ENCODE measurements at places on chromosomes 5 and 9. TPM values are rescaled to one million over a fixed set of nuclear protein-coding genes. Genes with fewer than 3 reads are reported as not detected.
A peak's percentile ranks its signal among the peaks of the same experiment; 100 is the strongest.

The ADAMTSL1 gene
- not detected for total RNA-seq

DNA sequence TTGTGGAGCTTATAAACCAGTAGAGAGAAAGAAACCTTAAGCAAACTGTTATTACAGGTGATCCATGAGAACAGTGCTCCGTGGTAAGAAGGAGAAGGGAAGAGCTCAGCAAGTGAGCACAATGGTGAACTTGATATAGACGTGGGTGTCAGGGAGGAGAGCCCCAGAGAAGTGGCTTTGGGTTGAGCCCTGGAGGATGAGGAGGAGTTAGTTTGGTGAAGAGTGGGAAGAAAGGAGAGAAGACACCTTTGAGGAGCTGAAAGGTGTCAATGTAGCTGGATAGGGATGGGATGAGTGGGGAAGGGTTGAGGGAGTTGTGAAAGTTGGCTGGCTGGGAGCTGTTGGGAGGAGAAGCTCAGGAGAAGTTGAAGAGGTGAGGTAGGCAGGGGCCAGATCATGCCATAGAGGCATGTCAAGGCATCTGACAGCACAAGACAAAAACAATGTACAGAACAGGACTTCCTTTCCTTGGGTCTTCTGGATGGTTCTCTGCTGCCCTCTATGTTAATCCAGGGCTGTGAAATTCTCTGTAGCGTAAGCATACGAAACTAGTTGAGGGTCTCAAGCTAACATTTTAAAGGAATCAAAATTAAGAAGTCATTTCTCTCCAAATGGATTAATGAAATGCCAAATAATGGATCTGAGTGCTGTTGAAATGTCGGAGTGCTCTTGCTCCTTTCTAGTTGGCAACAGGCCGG is 501.9 kb downstream of the KDM4C start:
- DNase-seq = no peak
- H3K4me3 ChIP-seq = no peak overlapping the region
- no peaks in the 10 kb centered on the region for H3K36me3 ChIP-seq
- H3K27ac ChIP-seq = no peak overlapping the region

GRCh38 chr9:25212361-25212760 is 465.9 kb downstream of the TUSC1 start:
- H3K4me3 ChIP-seq = no peak overlapping the region
- H3K27ac ChIP-seq = no peak overlapping the region
- no peaks in the 10 kb centered on the region for H3K27me3 ChIP-seq
- DNase-seq = no peak
- H3K36me3 ChIP-seq = no peaks in the 10 kb centered on the region

GRCh38 chr9:109463924-109464625 is 34.0 kb downstream of the PTPN3 start:
- H3K36me3 ChIP-seq = peaks cover 3% of the 10 kb centered on the region
- H3K4me1 ChIP-seq = no peaks in the 10 kb centered on the region

GRCh38 chr5:125046838-125047237 is 300.4 kb upstream of the ZNF608 start:
- H3K36me3 ChIP-seq = no peaks in the 10 kb centered on the region
- no peak overlapping the region for H3K4me3 ChIP-seq
- H3K27me3 ChIP-seq = no peaks in the 10 kb centered on the region
- no peak for DNase-seq

GRCh38 chr5:176735383-176736265 is 74.7 kb upstream of the UNC5A start:
- no peaks in the 10 kb centered on the region for H3K36me3 ChIP-seq
- H3K27me3 ChIP-seq = no peaks in the 10 kb centered on the region
- no peaks in the 10 kb centered on the region for H3K4me1 ChIP-seq

DNA sequence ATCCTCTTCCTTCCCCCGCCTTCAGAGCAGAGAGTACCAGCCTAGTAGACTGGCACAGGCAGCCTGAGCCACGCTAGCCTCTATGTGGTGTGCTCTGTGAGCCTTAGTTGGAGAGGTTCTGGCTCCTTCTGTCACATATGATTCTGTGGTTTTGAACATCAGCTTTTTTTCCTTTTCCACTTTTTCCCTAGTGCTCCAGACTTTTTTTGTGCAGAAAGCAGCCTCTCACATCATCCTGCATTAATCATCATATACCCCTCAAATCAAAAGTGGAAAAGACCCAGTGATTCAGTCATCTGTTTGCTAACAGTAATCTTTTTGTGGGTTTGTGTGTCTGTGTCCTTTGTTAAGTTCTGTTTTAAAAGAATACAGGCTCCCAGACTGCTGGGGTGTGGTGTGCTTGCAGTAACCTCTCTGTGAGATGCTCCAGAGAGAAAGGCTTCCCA is 663.9 kb upstream of the RGMB start:
- H3K27ac ChIP-seq = no peak overlapping the region
- no peaks in the 10 kb centered on the region for H3K27me3 ChIP-seq
- H3K4me3 ChIP-seq = no peak overlapping the region
- no peaks in the 10 kb centered on the region for H3K4me1 ChIP-seq
- no peaks in the 10 kb centered on the region for H3K36me3 ChIP-seq

The PCDHA9 gene
- total RNA-seq = not detected

The ERAP2 gene
- 2.2 TPM for total RNA-seq

DNA sequence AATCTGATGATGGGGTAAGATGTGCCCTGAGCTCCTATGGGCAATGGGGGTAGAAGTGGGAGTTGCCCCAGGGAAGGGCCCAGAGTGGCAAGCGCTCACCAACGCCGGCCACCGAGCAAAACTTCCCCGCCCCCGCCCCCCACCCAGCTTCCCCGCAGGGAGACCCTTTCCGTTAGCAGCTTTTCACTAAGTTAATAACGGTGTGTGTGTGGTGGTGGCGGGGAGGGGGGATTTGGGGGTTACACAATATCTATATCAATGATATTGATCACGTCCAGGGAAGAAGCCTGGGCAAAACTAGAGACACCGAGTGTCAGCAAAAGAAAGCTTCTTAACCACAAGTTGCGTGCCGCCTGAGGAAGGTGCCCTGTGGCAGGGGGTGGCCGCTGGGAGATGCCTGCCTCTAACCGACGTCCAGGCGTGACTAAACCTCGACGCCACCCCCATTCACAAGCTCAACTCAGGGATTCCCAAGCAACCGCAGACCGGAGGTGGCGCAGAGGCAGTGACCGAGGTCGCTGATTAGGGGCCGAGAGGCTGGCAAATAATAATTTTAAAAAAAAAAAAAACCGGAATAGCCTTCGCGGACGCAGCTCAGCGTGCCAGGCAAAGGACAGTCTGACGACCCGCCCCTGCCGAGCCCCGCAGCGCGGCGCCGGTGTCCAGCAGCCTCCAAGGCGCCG is 222.6 kb downstream of the MEF2C start:
- peak; percentile 8 for DNase-seq
- H3K36me3 ChIP-seq = no peaks in the 10 kb centered on the region
- H3K4me1 ChIP-seq = no peaks in the 10 kb centered on the region
- no peak overlapping the region for H3K27ac ChIP-seq

GRCh38 chr5:150505041-150505511 is 2.9 kb upstream of the NDST1 start:
- H3K4me3 ChIP-seq = no peak overlapping the region
- H3K27ac ChIP-seq = no peak overlapping the region
- DNase-seq = no peak
- no peaks in the 10 kb centered on the region for H3K27me3 ChIP-seq

- no peaks in the 10 kb centered on the region for H3K36me3 ChIP-seq
- H3K4me3 ChIP-seq = no peak overlapping the region
- H3K27me3 ChIP-seq = peaks cover 15% of the 10 kb centered on the region
- no peaks in the 10 kb centered on the region for H3K4me1 ChIP-seq
- no peak for DNase-seq
Measured at GRCh38 chr9:37639109-37639762, 11.5 kb upstream of the FRMPD1 start.

DNA sequence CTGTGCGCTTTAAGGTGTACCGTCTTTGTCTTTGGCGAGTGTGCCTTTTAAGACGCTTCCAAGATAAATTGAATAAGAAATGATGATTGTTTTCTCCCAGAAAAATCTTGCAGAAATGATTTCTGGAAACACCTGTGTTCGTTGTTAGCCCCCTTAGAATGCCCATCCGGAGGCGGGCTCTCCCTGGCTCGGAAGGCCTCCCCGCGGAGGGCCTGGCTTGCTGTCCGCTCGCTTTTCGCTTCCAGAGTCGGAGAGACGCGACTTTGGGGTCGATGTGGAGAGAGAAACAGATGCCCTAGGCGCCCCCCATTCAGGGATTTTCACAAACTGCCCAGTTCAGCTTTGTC is 23.9 kb downstream of the LECT2 start:
- no peaks in the 10 kb centered on the region for H3K4me1 ChIP-seq
- no peak for DNase-seq
- no peak overlapping the region for H3K4me3 ChIP-seq
- no peaks in the 10 kb centered on the region for H3K36me3 ChIP-seq
- peaks cover 48% of the 10 kb centered on the region for H3K27me3 ChIP-seq
- no peak overlapping the region for H3K27ac ChIP-seq

- DNase-seq = no peak
- H3K27ac ChIP-seq = no peak overlapping the region
- H3K4me1 ChIP-seq = peaks cover 29% of the 10 kb centered on the region
- H3K36me3 ChIP-seq = no peaks in the 10 kb centered on the region
Measured at GRCh38 chr9:19411316-19411715, 2.5 kb downstream of the ACER2 start.

The PROB1 gene
- total RNA-seq = 1.7 TPM

The ZFP2 gene
- 0.57 TPM for total RNA-seq

DNA sequence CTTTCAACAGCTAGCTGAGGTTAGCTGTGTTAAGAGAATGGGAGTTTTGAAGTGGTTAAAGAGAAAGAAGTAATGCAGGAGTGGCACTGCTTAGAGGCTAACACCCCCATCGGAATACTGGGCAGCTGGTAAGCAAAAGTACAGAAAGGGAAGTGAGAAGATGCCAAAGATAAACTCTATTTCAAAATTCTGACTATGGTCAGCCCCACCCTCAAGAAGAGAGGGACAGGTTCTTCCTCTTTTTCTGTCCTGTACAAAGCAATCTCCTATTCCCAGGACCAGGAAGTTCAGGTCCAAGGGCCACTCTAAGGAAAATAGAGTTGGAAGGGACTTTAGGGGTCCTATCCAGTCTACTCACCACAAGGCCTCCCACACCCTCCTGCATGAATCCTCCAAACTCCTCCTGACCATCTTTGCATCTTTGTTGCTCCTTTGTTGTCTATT is 45.9 kb upstream of the JAK2 start:
- H3K4me1 ChIP-seq = no peaks in the 10 kb centered on the region
- H3K27me3 ChIP-seq = no peaks in the 10 kb centered on the region
- H3K27ac ChIP-seq = no peak overlapping the region
- H3K4me3 ChIP-seq = no peak overlapping the region
- no peak for DNase-seq

DNA sequence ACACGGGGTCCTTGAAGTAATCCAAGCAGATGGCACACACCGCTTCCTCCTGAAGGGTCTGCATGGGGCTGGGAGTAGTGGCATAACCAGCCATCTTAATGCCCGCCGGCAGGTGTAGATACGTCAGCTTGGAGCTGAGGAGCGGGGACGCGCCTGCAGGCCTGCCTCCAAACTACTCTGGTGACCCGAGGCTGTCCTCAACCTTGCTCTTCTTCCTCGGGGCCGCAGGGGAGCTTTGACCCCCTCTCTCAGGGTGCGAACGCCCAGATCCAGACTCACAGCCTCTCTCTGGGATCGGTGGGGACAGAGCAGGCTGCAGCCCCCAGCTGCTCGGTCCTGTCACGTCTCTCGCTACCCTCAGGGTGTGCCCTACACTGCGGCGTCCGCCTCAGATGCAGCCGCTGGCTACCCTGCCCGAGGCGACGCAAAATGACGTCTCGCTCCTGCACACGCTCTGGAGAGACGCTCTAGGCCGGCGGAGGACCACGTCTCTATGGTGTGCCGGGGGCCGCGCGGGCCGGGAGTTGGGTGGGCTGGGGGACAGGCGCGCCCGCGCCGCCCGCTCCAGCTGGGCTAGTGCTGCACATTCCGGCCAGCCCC is at the start of gene TRIM52:
TSS of gene TRIM52 (minus strand) at position 424 of the 600 bp plus-strand sequence. CDS start at position 94, 330 bp downstream.
- DNase-seq = peak; percentile 89
- H3K4me1 ChIP-seq = peaks cover 21% of the 10 kb centered on the region
- no peaks in the 10 kb centered on the region for H3K27me3 ChIP-seq
- peaks cover 3% of the 10 kb centered on the region for H3K36me3 ChIP-seq
- peak within 1 kb of the TSS; percentile 96 for H3K4me3 ChIP-seq

DNA sequence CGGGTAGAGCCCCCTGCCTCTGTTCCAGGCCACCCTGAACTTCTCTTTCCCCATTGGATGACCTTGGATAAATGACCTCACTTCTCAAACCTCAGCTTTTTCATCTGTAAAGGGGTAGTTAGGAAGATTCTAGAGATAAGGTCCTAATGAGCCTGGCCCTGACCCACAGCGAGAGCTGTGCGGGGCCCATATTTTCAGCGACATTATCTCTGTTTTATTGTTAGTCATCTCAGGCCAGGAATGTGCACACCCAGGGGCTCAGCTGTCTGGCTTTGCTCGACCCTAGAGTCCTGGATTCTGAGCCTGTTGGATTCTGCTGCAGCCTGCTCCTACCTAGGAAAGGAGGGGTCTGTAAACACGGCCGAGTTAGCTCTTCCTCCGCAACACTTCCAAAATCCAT is 81.2 kb upstream of the LMX1B start:
- H3K4me3 ChIP-seq = no peak overlapping the region
- H3K36me3 ChIP-seq = no peaks in the 10 kb centered on the region
- no peaks in the 10 kb centered on the region for H3K4me1 ChIP-seq
- no peak overlapping the region for H3K27ac ChIP-seq
- no peak for DNase-seq
- no peaks in the 10 kb centered on the region for H3K27me3 ChIP-seq

The SMIM32 gene
- not detected for total RNA-seq

DNA sequence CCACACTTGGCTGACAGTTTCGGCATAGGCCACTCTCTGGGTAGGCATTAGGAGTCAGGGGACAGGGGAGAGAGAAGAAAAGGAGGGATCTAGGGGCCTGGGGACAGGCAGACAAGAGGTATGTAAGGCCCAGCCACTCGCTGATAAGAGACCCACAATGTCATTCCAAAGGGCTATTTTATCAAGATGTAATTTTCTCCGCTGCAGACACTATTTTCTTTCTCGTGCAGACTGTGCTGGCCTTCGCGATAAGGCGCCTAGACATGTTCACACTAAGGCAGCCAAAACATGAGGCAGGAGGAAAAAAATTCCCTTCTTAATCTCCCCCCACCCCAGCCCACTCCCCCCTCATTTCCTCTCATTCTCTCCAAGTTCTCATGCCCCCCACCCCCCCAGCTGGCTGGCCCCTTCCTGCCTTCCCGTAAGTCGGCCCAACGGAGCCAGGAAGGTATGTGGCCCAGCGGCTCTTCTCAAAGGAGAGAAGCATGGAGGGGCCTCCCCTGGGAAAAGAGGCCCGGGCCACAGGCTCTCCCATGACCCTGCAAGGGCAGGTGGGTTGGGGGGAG is 44.9 kb upstream of the SYNPO start:
- no peaks in the 10 kb centered on the region for H3K36me3 ChIP-seq
- no peak overlapping the region for H3K27ac ChIP-seq
- no peak for DNase-seq
- no peaks in the 10 kb centered on the region for H3K27me3 ChIP-seq
- peaks cover 5% of the 10 kb centered on the region for H3K4me1 ChIP-seq
- no peak overlapping the region for H3K4me3 ChIP-seq

The SLC45A2 gene
- not detected for total RNA-seq
